CD4-positive, alpha-beta T cell treated with Interleukin-12 subunit alpha and Interleukin-12 subunit beta, for 1 hour (primary cell): ENCODE measurements at places on chromosomes 1 and 21.

DNA sequence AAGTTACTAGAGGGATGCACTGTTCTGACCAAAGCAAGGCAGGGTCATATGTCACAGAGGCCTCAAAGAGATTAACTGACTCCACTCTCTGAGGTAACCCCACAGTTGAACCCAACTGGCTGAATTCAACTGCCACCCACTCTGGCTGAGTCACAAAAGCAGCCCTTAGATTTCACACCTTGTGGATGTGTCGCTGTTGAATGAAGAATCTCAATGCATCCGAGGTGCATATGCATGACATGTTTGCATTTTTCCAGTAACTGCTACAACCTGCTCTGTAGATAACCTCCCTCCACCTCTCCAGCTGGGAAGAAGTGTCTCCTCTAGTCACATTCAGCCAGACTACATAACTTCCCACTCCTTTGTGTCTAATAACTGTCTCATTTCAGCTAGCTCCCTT lies 27.9 kb upstream of the KIF21B start:
- no peak for DNase-seq

- no peak for DNase-seq
Observed at GRCh38 chr1:1318131-1318652, 6.3 kb downstream of the INTS11 start.

GRCh38 chr21:14312871-14313270 lies 70.1 kb downstream of the HSPA13 start:
- no peak for DNase-seq

DNA sequence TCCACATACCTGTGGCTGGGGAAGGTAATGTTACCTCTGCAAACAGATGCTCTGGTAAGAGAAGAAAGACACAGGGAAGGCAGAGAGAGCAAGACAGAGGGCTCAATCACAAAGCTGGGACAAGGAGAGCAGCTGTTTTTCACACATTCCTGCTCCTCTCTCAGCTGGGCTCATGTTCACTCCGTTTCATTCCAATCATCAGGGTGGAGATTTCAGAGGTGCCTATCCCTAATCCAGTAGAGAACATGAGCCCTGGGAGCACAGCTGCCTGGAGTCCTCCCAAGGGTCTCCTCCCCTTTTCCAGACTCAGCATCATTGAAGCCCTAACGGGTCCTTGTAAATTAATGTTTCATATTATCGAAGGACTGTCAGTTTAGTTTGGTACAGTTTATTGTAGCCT lies 19.4 kb downstream of the GADD45A start:
- DNase-seq = no peak
